ENCODE measurements at places on chromosomes 11 and 22.

DNA sequence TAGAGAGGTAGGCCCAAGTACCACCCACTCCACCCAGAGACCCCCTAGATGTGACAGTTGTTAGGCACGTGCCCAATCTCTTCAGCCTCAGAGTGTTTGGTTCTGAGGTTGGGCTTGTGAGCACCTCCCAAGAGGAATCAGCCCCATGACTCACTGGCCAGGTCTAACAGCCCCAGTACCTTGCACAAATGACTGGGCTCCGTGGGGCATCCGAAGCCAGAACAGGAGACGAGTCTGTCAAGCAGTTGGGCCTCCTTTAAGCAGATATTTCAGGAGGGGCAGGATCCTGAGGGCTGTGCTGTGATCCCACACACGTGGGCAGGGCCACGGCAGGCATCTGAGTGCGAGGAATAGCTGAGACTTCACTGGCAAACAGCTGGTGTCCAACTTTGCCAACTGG lies 29.1 kb upstream of the FGF19 start:
- DNase-seq: no peak

DNA sequence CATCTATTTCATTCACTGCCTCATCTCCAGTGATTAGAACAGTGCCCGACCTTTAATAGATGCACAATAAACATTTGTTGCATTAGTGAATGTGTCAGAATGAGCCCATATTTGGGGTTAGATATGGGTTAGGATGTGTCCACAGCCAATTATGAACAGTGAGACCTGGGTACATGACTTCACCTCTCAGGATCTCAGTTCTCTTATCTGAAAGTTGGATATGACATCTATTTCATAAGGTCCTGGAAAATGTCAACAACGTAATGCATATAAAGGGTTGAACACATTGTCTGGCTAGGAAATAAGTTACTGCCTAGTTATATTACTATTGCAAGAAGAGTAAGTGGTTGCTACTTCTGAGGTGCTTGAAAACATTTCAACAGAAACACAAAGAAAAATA lies 79.7 kb upstream of the LDLRAD3 start:
- no peak for DNase-seq

GRCh38 chr11:95057959-95058358 lies 8.7 kb downstream of the KDM4F start:
- no peak for DNase-seq

- no peak for DNase-seq
Observed at GRCh38 chr11:35791088-35791958, 128.7 kb downstream of the TRIM44 start.

GRCh38 chr11:133834682-133835592 lies 10.4 kb downstream of the SPATA19 start:
- DNase-seq: peak; percentile 64

GRCh38 chr22:48942698-48943566 lies 884.7 kb downstream of the BRD1 start:
- DNase-seq: no peak

- no peak for DNase-seq
Observed at GRCh38 chr11:71962428-71963038, 33.7 kb downstream of the RNF121 start.

DNA sequence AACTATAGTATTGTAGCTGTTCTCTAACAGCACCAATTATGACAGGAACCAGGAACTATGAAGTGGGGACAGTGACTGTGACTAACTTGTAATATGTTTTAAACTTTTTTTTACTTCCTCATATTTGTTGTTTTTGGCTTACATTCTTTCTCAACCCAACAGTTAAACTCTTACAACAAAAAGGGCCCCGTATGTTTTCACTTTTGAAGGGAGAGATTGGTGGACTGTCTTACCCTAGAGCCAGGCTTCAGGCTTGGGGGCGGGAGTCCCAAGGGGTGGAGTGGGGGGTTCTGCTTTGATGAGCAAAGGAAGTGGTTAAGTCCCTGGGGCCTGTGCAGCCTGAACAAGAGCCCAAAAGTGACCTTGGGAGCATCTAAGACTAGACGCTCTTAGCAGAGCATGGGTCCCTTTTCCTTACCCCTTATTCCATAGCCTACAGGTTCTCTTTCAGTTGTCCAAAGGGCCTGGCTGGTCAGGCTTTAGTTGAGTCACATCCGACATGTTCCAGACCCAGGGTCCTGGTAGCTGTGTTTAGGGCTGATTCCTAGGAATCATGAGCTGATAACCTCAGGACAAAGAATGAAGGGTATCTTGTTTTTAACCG lies 38.8 kb downstream of the STIM1 start:
- peak; percentile 86 for DNase-seq

- no peak for DNase-seq
Observed at GRCh38 chr11:78699609-78700135, 125.0 kb upstream of the NARS2 start.

- no peak for DNase-seq
Observed at GRCh38 chr11:117878314-117878938, 2.0 kb upstream of the FXYD6 start.

GRCh38 chr11:77547863-77548551 lies 41.7 kb upstream of the AQP11 start:
- peak; percentile 82 for DNase-seq

DNA sequence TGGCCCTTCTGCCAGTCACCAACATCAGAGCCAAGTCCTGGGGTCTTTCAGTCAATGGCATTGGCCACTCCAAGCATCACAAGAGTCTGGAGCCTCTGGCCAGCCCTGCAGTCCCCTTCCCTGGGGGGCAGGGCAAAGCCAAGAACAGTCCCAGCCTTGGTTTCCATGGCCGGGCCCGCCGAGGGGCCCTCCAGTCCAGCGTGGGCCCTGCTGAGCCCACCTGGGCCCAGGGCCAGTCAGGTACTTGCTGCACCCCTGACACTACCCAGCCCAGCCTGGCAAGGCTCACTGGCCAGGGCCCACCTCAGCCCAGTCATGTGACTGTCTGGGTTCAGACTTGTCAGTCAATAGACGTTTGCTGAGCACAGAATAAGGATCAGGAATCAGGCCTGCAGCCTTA lies 10.8 kb downstream of the TMEM258 start:
- DNase-seq: no peak

DNA sequence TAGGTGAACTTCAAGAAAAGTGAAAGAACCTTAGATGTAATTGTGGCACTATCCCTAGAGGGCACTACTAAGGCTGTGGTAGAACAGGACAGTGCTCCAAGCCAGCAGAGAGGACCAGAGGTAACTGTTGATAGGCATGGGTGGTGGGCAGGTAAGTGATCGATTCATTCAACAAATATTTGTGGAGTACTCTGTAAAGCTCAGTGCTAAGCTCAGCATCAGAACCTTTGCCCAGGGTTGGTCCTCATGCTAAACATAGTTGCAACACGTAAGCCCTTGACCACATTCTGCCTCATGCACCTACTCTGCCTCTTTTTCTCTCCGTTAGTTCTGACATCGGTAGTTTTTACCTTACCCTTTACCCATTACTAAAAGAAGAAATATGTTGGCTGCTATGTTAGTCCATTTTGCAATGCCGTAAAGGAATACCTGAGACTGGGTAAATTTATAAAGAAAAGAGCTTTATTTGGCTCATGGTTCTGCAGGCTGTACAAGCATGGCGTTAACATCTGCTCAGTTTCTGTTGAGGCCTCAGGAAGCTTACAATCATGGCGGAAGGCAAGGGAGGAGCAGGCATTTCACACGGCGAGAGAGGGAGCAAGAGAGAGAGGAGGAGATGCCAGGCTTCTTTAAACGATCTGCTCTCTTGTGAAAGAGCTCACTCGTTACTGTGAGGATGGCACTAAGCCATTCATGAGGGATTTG lies 18.4 kb upstream of the NNMT start:
- DNase-seq: no peak

- DNase-seq: no peak
Observed at GRCh38 chr11:9672288-9672916, 8.5 kb downstream of the SWAP70 start.

GRCh38 chr11:71184421-71185210 lies 67.8 kb downstream of the SHANK2 start:
- DNase-seq: no peak

DNA sequence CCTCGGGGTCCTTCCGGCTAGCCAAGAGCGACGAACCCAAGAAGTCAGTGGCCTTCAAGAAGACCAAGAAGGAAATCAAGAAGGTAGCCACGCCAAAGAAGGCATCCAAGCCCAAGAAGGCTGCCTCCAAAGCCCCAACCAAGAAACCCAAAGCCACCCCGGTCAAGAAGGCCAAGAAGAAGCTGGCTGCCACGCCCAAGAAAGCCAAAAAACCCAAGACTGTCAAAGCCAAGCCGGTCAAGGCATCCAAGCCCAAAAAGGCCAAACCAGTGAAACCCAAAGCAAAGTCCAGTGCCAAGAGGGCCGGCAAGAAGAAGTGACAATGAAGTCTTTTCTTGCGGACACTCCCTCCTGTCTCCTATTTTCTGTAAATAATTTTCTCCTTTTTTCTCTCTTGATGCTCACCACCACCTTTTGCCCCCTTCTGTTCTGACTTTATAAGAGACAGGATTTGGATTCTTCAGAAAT lies 1.9 kb upstream of the GCAT start:
- no peak for DNase-seq

DNA sequence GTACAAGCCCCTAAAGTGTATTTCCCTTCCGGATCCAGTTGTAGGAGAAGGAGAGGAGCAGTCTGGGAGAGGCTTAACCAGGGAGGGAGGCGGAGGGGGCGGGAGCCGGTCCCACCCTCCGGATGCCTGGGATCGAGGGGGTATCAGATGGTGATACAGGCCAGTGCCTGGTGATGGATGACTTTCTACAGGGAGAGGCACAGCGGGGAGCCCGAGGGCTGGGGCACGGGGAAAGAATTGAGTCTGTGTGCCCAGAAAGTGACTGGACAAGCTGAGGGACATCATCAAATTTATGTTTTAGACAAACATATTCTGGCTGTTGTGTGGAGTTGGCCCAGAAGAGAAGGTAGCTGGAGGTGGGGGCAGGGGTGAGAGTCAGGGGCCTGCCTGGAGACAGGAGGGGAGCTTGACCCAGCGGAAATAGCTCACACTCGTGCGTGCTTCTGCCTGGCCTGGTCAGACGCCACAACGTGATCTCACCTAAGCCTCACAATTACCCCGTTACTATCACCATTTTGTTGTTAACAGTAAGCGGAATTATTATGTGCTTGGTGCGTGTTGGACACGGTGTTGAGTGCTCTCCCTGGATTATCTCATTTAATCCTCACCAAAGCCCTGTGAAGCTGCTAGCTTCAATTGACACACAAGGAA lies 42.4 kb downstream of the AMPD3 start:
- no peak for DNase-seq

- no peak for DNase-seq
Observed at GRCh38 chr11:116221351-116221750, 551.4 kb downstream of the BUD13 start.

Measured in Kasumi-1 (cell line).